ENCODE measurements at places on chromosomes 3 and 15.

DNA sequence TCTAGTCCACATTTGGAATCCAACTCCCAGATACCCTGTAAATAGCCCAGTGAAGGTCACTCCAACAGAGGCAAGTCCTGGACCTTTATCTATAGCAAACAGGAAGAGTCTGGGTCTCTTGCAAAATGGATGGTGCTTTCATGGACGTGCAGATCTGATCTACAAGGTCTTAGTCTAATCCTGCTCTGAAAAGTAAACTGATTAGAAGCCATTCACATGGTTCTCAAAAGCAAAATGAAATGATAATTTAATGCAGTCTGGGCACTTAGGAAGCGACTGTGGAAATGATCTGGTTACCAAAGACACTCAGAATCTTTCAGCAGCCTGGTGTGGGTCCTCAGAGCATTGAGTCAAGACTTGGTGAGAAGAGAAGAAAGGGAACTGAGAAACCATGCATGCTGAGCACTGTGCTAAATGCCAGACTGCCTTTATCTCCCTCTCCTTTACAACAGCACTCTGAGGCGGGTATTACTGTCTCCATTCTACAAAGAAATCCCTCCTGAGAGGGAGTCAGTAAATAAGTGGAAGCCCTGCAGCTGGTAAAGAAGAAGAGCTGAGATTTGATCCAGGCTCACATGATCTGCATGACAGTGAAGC, 29.0 kb downstream of the AQP9 start:
- DNase-seq, result no peak

- DNase-seq, result no peak
Observed at GRCh38 chr3:144148356-144148755, 176.7 kb downstream of the DIPK2A start.

DNA sequence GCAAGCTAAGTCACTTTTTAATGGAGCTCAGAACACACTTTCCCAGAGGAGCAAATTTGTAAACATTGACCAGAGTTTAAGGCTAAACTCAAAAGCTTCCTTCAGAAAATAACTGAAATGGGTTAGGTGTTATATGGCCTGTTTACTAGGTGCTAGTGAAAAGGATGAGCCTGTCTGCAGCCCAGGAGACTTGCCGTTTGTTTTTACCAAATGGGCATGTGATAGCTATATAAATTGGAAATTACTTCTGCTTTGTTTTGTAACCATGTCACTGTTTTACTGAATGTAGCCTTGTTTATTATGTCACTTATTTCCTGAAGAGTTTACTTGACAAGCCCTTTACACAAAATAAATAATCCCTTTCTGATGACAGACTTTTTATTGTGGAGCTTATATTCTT, 109.4 kb upstream of the THSD4 start:
- no peak for DNase-seq

DNA sequence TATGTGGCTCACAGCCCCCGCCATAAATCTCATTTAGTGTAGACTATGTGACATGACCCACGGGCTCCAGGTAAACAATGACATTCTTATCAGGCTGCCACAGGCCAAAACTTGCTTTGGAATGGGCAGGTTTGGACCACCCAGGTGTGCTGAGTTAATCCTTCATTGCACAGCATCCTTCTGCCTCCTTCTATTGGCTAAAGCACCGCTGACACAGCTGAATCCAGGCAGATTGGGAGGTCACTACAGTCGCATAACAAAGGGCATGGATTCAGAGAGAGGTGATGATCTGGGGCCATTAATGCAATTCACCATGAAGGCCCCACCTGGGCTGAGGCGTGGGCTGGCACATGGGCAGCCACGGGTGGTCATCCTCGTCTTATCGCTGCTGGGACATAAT, 47.8 kb upstream of the GALNT15 start:
- DNase-seq, result no peak

DNA sequence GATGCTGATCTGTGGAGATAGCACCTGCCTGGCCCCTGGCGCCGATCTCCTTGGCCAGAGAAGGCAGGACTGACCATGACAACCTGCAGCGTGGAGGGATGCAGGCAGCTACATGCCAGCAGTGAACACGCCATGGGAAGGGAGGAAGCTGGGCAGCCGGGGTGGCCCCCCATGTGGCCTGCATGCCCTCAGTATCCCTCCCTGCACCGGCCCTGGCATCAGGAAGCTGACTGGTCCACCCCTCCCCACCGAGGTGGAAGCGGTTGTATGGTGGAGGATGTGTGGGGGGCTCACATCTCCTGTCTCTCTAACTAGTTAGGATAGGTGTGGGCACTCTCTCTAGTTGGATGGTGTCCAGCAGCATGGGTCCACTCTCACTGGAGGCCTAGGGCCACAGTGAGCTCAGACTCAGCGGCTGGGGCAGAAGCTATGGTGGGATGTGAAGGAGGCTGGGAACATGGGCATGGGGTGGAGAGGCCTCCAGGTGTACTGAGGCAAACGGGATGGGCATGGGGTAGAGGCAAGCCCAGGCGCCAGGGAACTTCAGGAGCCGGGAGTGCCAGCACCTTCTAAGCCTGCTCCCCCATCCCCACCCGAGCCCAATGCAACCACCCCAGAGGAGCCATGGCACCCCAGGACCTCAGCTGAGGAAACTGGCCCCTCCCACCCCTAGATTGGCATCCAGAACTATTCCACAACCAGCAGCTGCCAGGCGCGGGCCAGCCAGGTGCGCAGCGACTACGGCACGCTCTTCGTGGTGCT, 1.8 kb upstream of the ABTB1 start:
- DNase-seq, result no peak

- DNase-seq, result no peak
Observed at GRCh38 chr3:57164217-57164656, 916 bp downstream of the IL17RD start.

GRCh38 chr3:168859574-168859973, 763.9 kb upstream of the GOLIM4 start:
- DNase-seq, result no peak

- no peak for DNase-seq
Observed at GRCh38 chr15:26098801-26099200, 235.7 kb upstream of the ATP10A start.

DNA sequence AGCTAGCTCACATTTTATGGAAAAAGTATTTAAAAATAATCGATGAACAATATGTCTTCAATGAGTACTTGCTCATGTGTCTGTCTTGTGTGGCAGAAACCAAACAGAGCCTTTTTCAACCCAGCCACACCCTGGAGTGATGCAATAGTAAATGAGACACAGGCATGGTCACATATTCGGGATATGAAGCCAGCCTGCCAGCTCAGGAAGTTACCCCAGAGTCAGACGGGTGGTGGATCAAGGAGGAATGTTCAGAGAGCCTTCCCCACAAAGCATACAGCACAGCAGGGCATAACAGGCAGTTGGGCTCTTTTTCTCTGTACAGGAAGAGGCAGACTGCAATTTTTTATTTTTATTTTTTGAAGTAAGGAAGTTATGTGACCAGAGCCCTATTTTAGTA, 27.3 kb downstream of the LARP6 start:
- peak; percentile 30 for DNase-seq

DNA sequence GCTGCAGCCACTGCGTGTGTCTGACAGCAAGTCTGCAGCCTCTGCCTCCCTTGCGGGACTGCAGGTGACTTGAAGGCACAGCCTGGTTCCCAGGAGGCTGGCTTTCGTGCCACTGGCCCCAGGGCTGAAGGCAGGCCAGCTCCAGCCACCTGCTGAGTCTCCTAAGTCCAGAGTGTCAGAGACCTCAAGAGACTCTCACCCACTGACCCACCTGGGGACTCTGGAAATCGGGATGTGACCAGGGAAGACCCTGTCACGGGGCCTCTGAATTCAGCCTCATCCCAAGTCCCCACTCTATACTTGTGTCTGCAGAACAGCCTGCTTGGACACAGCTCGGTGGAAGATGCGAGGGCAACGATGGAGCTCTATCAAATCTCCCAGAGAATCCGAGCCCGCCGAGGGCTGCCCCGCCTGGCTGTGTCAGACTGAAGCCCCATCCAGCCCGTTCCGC, 16.3 kb downstream of the ISG20 start:
- DNase-seq, result no peak

- DNase-seq, result no peak
Observed at GRCh38 chr15:68276668-68277067, 877 bp upstream of the FEM1B start.

DNA sequence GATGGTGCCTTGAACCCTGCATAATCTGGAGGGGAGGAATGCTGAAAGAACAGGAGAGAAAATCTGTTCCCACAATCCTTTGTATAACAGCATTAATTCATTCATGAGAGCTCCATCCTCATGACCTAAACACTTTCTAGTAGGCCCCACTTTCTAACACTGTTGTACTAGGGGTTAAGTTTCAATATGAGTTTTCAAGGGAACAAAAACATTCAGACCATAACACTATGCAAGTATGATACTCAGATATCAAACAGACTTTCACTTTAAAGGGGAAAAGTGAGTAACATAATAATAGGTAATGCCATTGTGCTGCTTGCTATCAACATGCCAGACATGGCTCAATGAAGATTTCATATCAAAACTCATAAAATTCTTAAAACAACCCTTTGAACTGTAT, 32.4 kb upstream of the PLSCR2 start:
- DNase-seq, result no peak

DNA sequence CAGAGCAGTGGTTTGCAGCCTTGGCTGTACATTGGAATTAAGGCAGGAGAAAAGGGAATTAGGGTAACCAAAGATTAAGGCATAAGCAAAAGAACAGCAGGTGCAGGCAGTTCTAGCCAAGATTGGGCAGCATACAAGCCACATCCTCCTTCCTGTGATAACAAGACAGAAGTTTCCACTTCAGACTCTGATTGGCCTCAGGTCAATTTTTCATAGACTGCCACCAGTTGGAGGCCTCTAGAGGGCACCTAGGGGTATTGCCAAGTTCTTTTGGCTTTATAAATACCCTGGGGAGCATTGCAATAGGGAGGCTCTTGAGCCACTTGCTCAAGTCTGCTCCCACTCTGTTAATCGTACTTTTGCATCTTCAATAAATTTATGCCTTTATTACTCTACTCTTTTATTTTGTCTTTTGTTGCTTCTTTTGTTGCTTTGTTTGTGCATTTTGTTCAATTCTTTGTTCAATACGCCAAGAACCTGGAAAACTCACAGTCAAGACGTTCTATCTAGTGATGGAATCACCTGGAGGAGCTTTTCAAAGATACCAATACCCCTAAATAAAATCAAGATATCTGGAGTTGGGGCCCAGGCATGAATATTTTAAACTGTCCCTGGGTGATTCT, 32.2 kb upstream of the FMN1 start:
- peak; percentile 57 for DNase-seq

- DNase-seq, result no peak
Observed at GRCh38 chr3:50539356-50540286, 27.9 kb downstream of the C3orf18 start.

DNA sequence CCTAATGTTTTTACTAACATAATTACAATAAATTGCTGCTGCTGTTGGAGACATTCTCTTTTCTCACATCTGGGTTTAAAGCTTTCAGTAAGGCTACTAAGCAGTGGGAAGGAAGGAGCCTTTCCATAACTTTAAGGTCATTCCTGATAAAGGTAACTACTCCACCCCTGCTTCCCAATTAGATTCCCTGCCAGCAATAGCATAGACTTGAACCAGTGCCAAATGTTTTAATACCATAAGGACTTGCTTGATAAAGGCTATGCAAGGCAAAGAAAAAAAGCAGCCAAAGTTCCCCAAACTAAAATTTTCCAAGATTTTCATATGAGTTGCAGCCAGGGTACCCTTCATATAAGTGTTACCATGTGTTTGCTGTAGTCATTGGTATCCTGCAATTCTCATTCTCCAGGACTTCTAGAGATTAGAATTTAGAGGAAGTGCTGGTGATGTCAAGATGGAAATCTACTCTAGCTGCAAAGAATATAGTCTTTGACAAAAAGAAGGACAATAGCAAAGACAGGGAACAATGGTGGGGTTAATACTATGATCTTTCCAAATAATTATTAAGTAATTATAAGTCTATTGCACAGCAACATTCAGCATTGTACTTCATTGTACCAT, 106.1 kb downstream of the FILIP1L start:
- DNase-seq, result no peak

- DNase-seq, result no peak
Observed at GRCh38 chr3:122394173-122394572, 10.2 kb downstream of the FAM162A start.

DNA sequence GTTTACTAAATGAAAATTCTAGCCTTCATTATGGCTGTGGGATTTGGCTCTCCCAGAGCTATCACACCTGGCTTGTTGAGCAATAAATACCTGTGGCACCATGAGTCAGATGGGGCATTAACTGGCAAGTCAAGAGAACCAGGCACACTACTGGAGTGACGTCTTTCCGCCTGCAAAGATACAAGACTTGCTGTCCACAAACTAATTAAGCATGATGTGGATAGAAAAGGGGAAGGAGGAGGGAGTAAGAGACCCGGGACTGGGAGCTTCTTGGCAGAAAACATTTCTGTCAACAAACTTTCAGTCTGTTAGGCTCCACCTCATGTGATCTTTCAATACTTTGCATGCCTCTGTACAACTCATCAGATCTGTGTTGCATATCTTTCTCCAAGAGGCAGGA, 56.5 kb downstream of the CLDN1 start:
- DNase-seq, result no peak

GRCh38 chr15:61083788-61084134, 145.3 kb downstream of the RORA start:
- DNase-seq, result no peak

DNA sequence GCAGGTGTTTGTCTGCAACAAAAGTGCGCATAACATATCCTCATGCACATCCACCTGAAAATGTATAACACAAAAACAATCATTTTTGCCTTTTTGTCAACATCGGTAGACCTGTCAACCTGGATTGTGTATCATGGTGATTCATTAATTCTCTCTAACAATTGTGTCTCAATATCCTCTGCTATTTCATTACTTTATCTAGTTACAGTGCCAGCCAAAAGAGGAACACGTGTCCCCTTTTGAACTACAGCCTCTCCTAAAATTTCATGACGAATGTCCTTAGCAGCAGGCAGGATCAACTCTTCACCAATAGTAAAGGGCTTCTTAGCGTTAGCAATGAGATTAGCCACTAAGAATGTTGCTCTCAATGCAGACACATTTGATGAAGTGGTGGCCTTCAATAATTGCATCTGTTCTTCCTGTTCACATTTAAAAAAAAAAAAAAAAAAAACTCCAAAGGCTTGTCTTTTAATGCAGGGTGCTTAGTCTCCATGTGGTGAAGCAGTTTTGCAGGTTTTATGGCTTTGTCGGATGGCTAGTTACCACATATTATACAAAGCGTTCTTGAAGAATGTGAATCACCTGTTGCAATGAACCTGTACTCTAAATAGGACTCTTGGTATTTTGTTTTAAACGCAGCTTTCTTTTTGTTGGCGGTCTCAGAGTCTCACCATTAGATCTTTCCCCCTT, 45.7 kb upstream of the MCTP2 start:
- DNase-seq, result no peak

GRCh38 chr3:154422694-154423093, 7.3 kb downstream of the GPR149 start:
- no peak for DNase-seq

All from RCC 7860 (cell line).